Stimulated activated CD4-positive, alpha-beta T cell treated with anti-CD3 and anti-CD28 coated beads, Interleukin-1b, Interleukin-23, amount 100 ng/mL, for 4 hours (primary cell): ENCODE measurements at places on chromosomes 4 and X.

DNA sequence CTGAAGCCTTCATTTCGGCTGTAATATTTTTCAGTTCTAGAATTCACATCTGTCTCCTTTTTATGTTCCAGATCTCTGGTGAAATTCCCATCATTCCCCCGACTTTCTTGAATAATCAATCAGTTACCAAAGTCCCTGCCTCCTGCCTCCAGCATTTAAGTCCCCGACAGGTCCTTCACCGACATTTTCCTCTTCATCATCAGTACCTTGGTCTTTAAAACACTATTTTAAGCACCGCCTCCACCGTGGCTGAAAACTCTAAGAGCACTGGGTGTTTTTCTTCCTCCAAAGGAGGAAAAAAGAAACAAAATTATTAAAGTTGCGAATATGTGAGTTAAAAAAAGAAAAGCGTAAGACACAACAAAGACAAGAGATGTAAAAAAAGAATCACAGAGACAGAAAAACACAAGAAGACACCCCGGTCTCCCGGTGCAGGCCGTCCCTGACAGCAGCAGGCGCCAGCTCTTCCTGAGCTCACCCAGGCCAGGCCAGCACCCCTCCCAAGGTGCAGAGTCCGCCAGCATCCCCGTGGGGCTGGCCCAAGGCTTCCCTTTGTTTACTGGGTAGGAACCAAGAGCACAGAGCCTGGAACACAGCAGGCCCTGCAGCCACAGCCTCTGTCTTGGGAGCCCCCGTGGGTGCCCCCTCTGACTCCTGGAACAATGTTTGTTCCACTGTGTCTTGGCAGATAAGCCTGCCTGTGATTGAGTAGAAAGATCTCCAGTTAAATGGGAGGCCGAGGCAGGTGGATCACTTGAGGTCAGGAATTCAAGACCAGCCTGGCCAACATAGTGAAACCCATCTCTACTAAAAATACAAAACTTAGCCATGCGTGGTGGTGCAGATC is 49.3 kb upstream of the CPLX1 start:
- DNase-seq: no peak

DNA sequence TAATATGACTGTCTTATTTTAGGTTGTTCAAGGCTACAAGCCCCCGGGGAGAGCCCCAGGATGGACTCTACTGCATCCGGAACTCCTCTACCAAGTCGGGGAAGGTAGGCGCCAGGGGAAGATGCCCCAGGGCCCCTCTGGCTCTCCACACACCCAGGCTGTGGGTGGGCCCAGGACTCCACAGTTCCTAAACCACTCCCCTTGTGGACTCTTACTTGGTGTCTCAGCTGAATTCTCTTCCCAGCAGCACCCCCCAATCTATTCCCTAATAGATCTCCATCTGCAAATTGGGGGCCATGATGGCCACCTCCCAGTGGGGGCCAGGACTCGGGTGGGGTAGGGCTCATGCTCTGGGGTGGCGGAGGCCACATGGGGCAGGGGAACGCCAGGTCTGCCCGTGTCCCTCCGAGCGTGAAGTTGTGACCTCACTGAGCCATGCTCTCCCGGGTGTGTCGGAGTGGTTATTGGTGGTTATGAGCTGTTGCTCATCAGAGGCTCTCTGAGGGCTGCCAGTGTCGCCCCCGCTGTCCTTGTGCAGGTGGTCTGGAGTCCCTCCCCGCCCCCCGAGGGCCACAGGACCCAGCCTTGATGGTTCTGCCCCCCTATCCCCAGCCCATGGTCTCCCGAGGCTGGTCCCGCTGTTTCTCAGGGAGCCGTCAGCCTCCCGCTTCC is 11.2 kb upstream of the ADD1 start:
- no peak for DNase-seq

- no peak for DNase-seq
Observed at GRCh38 chrX:10549280-10549679, 71.1 kb downstream of the MID1 start.

- DNase-seq: no peak
Observed at GRCh38 chrX:4663085-4663484, 949.6 kb upstream of the PRKX start.

GRCh38 chr4:54658252-54659093 is 716 bp downstream of the KIT start:
- DNase-seq: no peak

DNA sequence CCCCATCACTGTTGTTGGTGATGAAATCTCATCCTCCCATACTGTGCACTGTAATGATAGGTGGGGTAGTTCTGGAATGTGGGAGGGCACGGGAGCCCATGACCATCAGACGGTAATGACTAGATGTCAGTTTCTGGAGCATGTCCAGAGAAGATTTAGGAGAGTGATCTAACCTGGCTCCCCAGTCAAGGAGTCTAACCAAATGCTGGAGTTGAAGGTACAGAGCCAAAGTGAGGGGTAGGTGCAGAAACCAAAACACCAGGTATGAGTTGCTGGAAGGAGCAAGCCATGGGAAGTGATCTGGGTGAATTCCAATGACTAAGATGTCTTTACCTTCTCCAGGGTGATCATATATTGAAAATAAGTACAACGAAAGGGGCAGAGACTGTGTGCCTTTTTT is 296.9 kb downstream of the INPP4B start:
- no peak for DNase-seq

- DNase-seq: no peak
Observed at GRCh38 chr4:159298502-159298901, 195.6 kb downstream of the RAPGEF2 start.

- DNase-seq: no peak
Observed at GRCh38 chrX:149392921-149393320, 112.2 kb downstream of the IDS start.

DNA sequence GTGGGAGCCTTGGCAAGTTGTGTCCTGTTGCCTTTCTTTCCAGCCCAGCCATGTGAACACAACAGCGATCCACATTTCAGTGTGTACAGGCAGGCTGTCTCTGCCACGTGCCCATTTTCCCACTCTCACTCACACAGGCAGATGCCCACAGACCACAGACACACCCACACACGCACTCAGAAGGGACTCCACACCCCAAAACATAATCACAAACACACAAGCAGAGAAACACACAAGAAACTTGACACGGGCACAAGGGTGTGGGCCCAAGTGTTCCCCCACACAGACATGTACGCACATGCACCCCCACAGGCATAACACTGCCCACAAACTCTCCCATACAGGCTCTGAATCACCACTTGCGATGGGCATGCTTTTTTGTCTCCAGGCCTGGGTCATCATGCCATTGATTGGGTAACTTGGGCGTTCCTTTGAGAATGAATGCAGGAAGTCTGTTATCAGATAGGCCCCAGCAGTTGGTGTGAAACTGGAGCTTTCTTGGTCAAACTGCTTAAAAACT is 84.3 kb downstream of the NBDY start:
- DNase-seq: no peak
